ENCODE measurements at places on chromosomes 6 and 20.
A peak's percentile ranks its signal among the peaks of the same experiment; 100 is the strongest.

GRCh38 chr6:6633898-6634734 lies 45.6 kb downstream of the LY86 start:
- DNase-seq: no peak

DNA sequence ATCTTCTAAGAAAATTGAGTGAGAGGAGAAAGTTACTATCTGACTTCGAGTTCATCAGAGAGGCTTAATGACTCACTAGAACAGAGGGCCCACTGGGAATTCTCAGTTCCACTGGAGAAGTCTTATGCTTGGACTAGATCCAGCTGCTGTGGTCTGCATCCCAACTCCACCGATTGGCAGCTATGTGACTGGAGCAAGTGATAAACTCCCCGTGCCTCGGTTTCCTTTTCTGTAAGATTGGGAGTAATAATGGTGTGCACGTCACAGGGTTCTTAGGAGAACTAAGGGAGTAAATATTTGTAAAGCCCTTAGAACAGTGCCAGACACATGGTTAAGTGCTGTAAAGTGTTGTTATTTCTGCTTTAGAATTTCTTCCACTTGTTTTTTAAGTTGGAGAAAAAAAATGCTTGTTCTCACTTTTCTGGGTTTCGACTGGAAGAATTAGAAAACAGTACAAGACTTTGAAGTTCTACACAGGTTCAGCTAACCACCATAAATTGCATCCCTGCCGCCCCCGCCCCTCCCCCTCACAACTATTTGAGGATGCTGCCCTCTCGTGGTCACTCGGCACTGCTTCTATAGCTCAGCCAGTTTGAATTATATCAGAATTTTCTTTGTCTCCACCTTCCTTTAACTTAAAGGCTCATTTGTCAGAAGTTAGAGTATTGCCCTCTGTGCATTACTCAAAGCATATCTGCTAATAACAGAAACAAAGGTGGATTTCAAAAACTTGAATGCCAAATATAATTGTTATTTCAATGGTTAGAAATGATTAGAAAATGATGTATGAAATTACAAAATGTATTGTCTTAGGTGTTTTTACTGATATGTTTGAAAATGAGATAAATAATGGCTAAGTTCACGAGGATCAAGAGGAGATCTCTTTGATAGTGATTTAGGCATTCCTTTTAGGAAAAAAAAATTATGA lies 95.0 kb upstream of the IFNGR1 start:
- DNase-seq: peak; percentile 72

DNA sequence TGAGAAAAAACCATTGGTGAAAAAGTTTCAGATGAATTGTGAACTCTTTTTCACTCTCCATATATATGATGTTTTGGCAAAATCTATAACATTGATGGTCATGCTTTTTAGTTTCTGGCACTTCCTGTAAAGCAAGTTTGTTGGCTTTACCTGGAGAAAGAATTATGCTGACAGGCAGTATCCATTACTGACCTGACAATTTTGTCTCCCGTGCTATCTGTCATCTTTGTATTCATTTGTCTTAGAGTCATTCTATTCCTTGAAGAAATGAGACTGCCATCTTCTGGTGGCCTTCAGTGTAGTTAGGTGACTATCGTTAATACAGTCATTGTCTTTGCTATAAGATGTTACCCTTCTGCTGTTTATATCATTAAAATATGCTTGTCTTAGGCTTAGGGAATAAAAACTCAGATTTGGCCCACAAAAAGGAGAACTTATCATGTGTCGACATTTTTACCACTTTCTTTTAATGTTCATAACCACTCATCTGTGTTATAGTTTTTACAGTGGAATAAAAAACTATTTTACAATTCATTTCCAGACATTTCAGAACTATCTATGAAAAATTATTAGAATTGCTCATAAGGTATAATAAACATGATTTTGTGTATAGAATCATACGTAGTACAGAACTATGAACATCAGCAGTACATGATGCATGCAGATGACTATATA lies 707.0 kb downstream of the EPM2A start:
- DNase-seq: peak; percentile 38

- no peak for DNase-seq
These were observed 60.4 kb upstream of the SNX9 start for GRCh38 chr6:157762636-157763035.

DNA sequence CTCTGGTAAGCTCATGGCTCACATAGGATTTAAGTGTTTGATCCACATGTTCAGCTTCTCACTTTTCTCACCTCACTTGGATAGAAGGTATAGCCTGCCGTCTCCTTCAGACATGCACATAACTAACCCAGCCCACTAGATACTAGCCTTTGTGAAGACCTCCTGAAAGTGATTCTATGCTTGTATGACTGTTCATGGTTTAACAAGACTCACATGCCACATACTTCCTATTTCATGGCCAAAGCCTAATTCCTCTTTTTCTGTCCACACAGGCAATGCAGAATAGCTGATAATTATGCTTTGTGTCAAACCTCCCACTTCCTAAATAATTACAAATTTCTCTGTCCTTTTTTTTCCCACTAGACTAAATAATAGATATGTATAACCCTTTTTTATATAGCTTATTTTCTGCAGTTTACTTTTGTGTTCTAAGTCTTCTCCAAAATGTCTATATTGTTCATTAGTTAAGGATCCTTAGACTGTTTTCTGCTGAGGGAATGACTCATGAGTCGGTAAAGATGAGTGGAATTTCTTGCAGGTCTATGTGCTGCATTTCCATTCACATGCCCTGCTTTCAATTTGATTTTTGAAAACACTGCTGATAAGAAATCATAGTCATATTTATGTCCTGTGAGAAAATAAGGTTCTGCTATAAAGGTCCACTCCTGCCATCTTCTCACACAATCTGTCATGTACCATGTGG lies 43.0 kb downstream of the HDDC2 start:
- DNase-seq: no peak

- no peak for DNase-seq
These were observed 37.4 kb downstream of the IL22RA2 start for GRCh38 chr6:137136065-137136464.

DNA sequence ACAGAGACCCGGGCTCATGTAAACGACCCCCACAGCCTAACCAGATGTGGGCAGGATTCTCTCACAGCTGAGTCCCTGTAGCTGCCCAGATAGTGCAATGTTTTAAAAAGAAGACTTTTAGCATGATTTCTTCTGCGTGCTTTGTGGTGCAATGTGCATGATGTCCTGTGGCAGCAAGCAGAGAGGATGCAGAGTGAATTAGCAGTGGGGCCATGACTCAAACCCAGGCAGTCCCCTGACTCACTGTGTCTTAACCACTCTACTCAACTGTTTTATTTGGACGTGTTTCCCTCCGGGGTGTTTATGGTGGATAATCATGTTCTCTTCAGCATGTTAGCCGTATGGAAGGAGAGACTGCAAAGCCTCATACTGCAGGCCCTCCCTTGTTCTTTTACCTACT lies 247.9 kb downstream of the SLC24A3 start:
- no peak for DNase-seq

DNA sequence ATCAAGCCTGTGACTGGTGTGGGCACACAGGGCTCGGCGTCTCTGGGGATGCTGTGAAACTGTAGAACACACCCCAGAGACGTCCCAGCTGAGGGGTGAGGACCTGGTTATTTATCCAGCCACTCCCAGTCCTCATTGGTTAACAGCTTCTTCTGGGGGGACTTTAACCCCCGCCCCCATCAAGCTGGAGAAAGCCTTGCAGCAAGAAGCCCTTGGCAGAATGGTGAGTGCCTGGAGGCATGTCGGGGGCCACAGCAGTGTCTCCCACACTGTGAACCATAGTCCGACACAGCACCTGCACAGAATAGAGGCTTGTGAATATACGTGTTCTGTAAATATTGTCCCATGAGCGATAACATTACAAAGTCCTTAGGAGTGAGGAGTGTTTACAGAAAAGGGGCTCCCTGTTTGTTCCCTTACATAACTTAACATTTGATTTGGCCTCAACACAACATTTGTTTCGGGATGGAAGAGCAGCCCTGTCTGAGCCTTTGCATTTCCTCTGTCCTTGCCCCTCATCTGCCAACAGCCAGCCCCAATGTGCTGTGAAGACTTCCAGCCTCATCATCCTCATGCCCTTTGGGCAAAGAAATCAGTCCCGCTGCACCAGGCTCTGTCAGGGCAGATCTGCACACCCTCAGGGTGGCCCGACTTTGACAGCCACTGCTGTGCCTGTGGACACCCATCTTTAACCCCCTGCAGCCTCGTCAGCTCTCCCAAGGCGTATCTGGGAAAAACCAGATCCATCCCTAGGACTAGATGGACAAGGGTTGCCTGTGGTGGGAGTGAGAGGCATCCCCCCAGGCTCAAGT lies 2.2 kb upstream of the RRBP1 start:
- DNase-seq: no peak

DNA sequence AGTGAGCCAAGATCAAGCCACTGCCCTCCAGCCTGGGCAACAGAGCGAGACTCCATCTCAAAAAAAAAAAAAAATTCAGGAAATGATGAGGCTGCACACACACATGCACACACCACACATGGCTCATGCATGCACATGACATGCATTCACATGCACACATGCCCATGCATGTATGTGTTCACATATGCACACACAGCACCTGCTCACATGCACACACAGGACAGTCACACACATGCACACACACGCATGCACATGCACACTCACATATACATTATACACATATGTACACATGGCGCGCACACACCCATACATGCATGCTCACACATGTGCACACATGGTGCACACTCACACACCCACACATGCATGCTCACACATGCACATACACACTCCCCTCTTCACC lies 22.5 kb downstream of the RIPOR3 start:
- DNase-seq: no peak

DNA sequence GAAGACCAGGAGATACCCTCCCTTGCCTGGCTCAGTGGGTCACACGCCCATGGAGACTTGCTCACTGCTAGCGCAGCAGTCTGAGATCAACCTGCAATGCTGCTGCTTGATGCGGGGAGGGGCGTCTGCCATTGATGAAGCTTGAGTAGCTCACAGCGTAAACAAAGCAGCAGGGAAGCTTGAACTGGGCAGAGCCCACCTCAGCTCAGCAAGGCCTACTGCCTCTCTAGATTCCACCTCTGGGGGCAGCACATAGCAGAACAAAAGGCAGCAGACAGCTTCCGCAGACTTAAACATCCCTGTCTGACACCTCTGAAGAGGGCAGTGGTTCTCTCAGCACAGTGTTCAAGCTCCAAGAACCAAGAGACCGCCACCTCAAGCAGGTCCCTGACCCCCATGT lies 271.3 kb downstream of the ESR1 start:
- no peak for DNase-seq

- no peak for DNase-seq
These were observed 238.5 kb downstream of the FARS2 start for GRCh38 chr6:5499644-5500306.

GRCh38 chr6:1250489-1251197 lies 61.3 kb upstream of the FOXQ1 start:
- DNase-seq: no peak

DNA sequence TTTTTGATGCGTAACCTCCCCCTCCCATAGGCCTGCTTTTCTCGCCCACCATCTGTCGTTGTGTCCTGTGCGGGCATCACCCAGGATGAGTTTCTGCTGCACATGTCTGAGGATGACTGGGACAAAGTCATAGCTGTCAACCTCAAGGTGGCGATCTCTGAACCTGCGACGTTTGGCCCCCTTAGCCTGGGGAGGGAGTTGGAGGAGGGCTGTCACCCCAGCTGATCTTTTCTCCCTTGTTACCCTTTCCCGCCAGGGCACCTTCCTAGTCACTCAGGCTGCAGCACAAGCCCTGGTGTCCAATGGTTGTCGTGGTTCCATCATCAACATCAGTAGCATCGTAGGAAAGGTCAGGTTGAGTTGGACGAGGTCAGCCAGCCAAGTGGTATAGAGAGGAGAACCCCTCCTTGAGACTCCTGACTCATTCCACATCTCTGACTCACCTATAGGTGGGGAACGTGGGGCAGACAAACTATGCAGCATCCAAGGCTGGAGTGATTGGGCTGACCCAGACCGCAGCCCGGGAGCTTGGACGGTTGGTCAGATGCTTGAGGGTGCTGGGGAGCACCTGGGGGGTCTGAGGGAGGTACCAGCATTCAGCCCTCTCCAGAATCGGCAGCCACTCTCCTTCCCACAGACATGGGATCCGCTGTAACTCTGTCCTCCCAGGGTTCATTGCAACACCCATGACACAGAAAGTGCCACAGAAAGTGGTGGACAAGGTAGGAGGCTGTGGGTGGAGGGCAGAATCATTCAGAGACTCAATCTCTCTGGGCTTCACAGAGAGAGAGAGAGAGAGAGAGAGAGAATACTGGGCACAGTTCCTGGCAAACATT lies 954 bp downstream of the HSD17B8 start:
- peak; percentile 29 for DNase-seq

Data from MM.1S (cell line).